Activated naive CD4-positive, alpha-beta T cell treated with anti-CD3 and anti-CD28 coated beads for 36 hours (primary cell): ENCODE measurements at places on chromosomes 6 and 20. TPM values are rescaled to one million over a fixed set of nuclear protein-coding genes. Genes with fewer than 3 reads are reported as not detected.

DNA sequence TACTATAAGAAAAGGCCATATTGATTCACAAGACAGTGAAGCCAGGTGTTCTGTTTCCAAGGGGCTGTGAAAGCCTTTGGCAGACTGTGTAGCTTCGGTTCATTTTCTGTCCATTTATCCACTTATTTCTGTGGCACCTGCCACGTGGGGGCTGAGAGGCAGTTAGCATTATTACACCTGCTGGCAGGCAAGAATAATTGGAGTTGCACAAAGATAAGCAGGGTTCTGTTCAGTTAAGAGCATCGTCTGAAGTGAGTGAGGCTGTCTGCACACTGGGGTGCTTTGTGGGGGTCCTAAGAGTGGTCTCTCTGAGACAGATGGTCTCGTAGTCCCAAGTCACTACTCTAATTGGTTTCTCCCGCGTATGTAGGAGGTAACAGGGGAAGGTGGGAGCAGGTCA is 60.6 kb upstream of the CCN6 start:
- no peak overlapping the region for H3K4me3 ChIP-seq
- peak overlapping the region; percentile 90 for H3K27ac ChIP-seq
- no peak for DNase-seq
- peaks cover 82% of the 10 kb centered on the region for H3K4me1 ChIP-seq
- H3K36me3 ChIP-seq: peaks cover 2% of the 10 kb centered on the region
- no peaks in the 10 kb centered on the region for H3K27me3 ChIP-seq

The MOXD1 gene
- not detected for total RNA-seq

DNA sequence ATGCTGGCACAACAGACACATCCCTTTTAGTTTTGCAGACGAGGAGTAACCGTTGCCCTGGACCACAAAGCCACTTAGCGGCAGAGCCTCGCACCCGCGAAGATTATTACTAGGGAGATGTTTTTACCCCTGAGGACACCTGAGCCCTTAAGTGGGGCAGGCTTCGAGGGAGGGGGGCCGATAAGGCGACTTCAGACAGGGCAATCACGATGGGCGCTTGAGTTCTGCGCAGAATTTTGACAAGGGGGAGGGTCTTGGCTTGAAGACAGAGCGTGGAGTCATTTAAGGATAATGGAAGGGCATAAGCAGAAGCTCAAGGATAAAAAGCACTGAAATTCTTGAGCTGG is 650 bp upstream of the TTK start:
- DNase-seq: peak; percentile 39
- peak overlapping the region; percentile 87 for H3K27ac ChIP-seq
- H3K27me3 ChIP-seq: peaks cover 1% of the 10 kb centered on the region
- H3K36me3 ChIP-seq: peaks cover 7% of the 10 kb centered on the region

GRCh38 chr6:167896648-167897047 is 69.9 kb downstream of the AFDN start:
- H3K27me3 ChIP-seq: no peaks in the 10 kb centered on the region
- no peaks in the 10 kb centered on the region for H3K4me1 ChIP-seq
- H3K4me3 ChIP-seq: no peak overlapping the region
- DNase-seq: no peak

The PTK7 gene
- 2.2 TPM for total RNA-seq

- no peak overlapping the region for H3K4me3 ChIP-seq
- no peaks in the 10 kb centered on the region for H3K27me3 ChIP-seq
- DNase-seq: no peak
- H3K4me1 ChIP-seq: peaks cover 48% of the 10 kb centered on the region
- H3K27ac ChIP-seq: no peak overlapping the region
Measured at GRCh38 chr6:135095716-135096115, 41.1 kb upstream of the HBS1L start.

The TMEM151B gene
- total RNA-seq: not detected

The CDH22 gene
- total RNA-seq: not detected

DNA sequence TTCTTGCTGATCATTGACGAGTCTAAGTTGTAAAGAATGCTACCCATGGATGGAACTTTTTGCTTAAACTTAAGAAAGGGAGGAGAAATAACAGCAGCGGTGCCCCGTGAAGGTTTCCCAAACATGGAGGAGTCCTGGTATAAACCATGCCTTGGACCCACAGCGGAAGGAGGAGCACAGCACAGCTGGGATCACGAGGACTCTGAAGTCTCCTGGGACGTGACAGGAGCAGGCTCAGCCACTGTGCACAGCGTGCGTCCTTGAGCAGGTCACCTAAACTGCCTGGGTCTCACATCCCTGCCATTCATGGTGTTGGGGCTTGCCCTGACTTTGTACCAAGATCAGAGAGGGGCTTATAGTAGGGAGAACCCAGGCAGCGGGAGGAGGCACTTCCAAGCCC is 56.1 kb upstream of the UNC93A start:
- no peaks in the 10 kb centered on the region for H3K4me1 ChIP-seq
- H3K4me3 ChIP-seq: no peak overlapping the region
- H3K27ac ChIP-seq: no peak overlapping the region
- no peak for DNase-seq

The FAM217A gene
- not detected for total RNA-seq

DNA sequence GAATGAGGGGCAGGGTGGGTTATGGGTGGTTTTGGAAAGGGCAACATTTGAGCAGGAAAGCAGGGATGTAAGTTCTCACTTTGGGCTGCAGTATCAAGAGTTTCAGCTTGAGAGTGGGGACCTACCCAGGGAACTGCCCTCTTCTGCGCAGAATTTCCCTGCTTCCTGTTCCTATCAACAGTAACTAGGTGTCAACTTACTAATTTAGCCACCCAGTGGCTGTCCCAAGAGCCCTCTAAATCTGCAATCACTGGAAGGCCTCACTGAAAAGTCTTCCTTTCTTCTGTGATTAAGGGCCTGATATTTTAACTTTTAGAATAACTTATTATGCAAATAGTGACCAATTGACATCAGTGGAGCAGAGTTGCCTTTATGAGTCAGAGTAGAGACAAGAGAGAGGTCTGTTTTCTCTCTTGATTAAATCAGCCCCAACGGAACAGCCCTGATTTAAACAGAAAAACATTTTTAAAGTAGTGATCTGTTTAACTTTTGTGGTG is 118.2 kb upstream of the RIPOR2 start:
- no peaks in the 10 kb centered on the region for H3K36me3 ChIP-seq
- H3K4me1 ChIP-seq: peaks cover 79% of the 10 kb centered on the region
- H3K27ac ChIP-seq: peak overlapping the region; percentile 83
- H3K27me3 ChIP-seq: no peaks in the 10 kb centered on the region

The TAAR5 gene
- total RNA-seq: not detected

DNA sequence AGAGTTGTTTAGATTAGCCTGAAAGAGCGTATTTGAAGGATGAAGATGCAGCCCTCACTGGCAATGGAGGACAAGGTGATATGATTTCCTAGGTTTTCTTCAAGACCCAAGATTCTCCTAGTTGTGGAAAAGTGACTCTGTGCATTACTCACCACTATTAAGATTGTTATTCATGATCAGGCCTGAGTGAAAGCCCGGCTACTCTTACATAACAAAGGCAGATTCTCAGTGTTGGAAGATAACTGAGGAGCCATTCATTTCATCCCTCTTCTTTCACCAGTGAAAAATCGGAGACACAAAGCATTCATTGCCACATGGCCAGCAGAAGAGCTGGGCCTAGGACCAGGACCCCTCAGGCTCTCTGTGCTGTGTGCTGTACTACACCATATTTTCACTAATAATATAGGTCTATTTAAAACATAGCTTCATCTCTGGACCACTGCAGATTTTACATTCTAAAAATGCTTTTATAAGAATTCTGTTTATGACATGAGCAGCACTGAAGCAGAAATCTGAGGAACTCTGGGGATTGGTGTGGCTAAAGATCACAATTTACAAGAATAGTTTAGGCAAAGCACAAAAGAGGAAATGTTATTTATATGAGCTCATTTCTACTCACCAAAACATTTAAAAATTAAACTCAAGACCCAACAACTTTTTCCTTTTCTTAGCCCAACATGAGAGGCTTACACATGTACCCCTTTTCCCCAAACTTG is 181.9 kb upstream of the CCN2 start:
- no peak for DNase-seq
- H3K27ac ChIP-seq: no peak overlapping the region
- no peak overlapping the region for H3K4me3 ChIP-seq
- peaks cover 13% of the 10 kb centered on the region for H3K27me3 ChIP-seq
- no peaks in the 10 kb centered on the region for H3K4me1 ChIP-seq

DNA sequence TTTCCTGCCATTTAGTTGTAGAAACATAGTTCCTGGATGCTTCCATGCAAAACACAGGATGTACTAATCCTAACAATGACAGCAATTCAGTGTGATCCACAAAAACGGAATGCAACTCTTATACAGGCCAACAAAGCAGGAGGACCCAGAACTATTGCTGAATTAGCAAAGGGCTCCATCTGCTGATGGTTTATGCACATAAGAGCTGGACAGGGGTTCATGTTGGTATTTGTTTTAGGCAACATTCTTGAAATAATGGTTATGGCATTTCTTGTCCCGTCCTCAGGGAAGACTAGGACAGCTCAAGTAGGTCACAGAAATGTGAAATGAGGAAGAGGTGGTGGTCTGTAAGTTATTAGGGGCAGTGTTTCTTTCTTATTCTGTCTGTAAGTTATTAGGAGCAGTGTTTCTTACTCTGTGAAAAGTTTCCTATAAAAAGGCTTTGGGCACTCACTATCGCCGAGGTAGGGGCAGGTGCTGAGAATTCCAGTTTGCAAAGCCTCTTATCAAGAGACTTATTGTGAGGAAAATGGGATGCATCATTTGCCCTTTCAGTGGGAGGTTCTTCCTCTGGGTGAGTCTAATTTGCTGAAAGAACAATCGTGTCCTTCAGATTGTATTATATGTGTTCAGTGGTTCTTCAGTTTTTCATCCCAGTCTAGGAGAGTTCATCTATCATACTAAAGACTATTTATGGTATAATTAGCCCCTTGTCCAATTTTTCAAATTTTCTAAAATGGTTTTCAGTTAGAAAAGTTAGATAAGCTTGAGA is 171.1 kb downstream of the MCHR2 start:
- no peak for DNase-seq
- no peak overlapping the region for H3K27ac ChIP-seq
- peaks cover 2% of the 10 kb centered on the region for H3K4me1 ChIP-seq
- H3K27me3 ChIP-seq: peaks cover 28% of the 10 kb centered on the region

The MAN1A1 gene
- 14.8 TPM for total RNA-seq

The IL17A gene
- total RNA-seq: not detected

GRCh38 chr20:63735859-63736718 is at the start of gene LIME1:
TSS of gene LIME1 (plus strand) at chr20:63736664. CDS start at chr20:63737550, 886 bp downstream.
- H3K27me3 ChIP-seq: no peaks in the 10 kb centered on the region
- H3K27ac ChIP-seq: no peak within 1 kb of the TSS
- DNase-seq: peak; percentile 50
- H3K4me1 ChIP-seq: peaks cover 24% of the 10 kb centered on the region
- no peak within 1 kb of the TSS for H3K4me3 ChIP-seq

The PPP1R3G gene
- total RNA-seq: not detected

- no peak overlapping the region for H3K4me3 ChIP-seq
- H3K27me3 ChIP-seq: no peaks in the 10 kb centered on the region
- H3K4me1 ChIP-seq: no peaks in the 10 kb centered on the region
- no peak for DNase-seq
- no peaks in the 10 kb centered on the region for H3K36me3 ChIP-seq
- H3K27ac ChIP-seq: no peak overlapping the region
Measured at GRCh38 chr6:22622351-22622750, 53.0 kb downstream of the HDGFL1 start.

The FHL5 gene
- total RNA-seq: not detected

GRCh38 chr6:90714319-90714718 is 127.4 kb upstream of the MAP3K7 start:
- H3K36me3 ChIP-seq: no peaks in the 10 kb centered on the region
- peaks cover 4% of the 10 kb centered on the region for H3K4me1 ChIP-seq
- H3K27ac ChIP-seq: no peak overlapping the region
- H3K27me3 ChIP-seq: peaks cover 13% of the 10 kb centered on the region

DNA sequence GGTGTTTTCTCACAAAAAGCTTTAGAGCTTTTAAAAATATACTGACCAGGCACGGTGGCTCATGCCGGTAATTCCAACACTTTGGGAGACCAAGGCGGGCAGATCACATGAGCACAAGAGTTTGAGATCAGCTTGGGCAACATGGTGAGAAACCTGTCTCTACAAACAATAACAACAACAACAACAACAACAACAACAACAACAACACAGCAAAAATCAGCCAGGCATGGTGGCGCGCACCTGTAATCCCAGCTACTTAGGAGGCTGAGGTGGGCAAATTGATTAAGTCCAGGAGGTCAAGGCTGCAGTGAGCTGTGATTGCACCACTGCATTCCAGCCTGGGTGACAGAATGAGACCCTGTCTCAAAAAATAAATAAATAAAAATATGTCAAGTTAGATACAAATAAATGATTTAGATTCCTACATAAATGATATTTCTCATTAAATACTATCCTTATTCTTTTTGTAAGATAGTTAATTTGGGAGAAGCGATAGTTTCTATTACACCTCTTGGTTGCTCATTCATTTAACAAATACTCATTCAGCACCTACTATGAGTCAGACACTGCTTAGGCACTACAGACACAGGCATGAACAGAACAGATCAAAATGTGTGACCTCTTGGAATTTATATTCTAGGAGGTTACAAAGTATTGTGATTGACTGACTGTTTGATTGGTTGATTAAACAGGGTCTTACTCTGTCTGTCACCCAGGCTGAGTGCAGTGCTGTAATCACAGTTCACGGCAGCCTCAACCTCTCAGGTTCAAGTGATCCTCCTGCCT is 83.5 kb upstream of the BEND3 start:
- H3K27ac ChIP-seq: no peak overlapping the region
- no peaks in the 10 kb centered on the region for H3K4me1 ChIP-seq
- peaks cover 2% of the 10 kb centered on the region for H3K36me3 ChIP-seq
- no peak overlapping the region for H3K4me3 ChIP-seq
- no peaks in the 10 kb centered on the region for H3K27me3 ChIP-seq

The NAPB gene
- 7.6 TPM for total RNA-seq

DNA sequence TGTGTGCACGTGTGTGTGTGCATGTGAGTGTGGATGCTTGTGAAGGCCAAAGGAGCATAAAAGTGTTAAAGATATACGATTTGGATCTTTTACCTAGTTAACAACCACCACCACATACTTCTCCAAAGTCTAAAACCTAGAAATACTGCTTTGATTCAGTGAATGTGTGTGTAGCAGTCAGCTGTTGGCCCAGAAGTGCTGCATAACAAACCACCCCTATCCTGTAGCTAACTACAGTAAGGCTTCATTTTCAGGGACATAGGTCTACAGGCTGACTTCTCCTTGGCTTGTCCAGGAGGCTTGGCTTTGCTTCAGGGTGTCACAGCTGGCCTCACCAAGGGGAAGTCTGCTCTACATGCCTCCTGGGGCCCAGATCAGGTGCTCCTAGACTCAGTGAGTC is 2.4 kb upstream of the CST8 start:
- H3K4me1 ChIP-seq: peaks cover 2% of the 10 kb centered on the region
- H3K4me3 ChIP-seq: no peak overlapping the region
- no peak overlapping the region for H3K27ac ChIP-seq
